ENCODE measurements at places on chromosomes 4 and X.

GRCh38 chr4:169345316-169345721 is 74.6 kb upstream of the SH3RF1 start:
- peak; percentile 5 for DNase-seq

- no peak for DNase-seq
These were observed 646 bp downstream of the ABCB7 start for GRCh38 chrX:75155447-75155826.

GRCh38 chr4:87216469-87216868 is 3.9 kb downstream of the KLHL8 start:
- no peak for DNase-seq

DNA sequence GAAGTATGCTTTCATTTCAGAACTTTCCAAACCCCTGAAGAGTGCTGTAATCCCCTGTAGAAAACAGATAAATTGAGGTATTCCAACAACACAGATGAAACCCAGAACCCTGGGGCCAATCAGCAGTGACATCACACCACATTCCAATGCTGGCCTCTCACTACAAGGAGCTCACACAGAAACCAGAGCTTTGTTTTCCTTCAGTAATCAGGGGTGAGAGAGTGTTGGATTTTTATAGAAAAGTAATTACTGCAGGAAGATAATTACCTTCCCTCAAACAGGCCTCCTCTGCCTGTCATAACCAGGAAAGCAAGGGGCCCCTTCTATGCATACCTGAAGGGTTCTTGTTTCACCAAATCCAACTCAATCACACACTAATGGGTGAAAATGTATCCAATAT is 246.2 kb downstream of the SCFD2 start:
- no peak for DNase-seq

GRCh38 chr4:95204267-95204844 is 344.4 kb downstream of the UNC5C start:
- no peak for DNase-seq

DNA sequence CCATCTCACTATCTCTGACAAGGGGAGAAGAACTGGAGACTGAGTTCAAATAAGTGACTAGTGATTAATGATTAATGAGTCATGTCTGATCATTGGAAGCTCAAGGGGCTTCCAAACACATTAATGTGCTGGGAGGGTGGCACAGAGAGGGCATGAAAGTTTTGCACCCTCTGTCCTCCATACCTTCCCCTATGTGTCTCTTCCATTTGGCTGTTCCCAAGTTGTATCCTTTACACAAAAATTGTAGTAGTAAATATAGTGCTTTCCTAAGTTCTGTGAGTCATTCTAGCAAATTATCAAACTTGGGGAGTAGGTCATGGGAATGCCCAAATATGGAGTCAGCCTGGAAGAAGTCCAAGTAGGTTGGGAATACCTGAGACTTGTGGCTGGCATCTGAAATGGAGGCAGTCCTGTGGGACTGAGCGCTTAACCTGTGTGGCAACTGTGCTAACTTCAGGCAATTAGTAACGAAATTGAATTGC is 4.1 kb upstream of the FAM200B start:
- DNase-seq = no peak

- no peak for DNase-seq
These were observed 98.0 kb downstream of the CLCN4 start for GRCh38 chrX:10254739-10255138.

- DNase-seq = no peak
These were observed 237.1 kb upstream of the NUDT6 start for GRCh38 chr4:123159479-123159878.

- DNase-seq = no peak
These were observed 96.3 kb downstream of the GEMIN8 start for GRCh38 chrX:13933352-13933751.

GRCh38 chr4:149980941-149981340 is 97.3 kb upstream of the DCLK2 start:
- DNase-seq = peak; percentile 3

DNA sequence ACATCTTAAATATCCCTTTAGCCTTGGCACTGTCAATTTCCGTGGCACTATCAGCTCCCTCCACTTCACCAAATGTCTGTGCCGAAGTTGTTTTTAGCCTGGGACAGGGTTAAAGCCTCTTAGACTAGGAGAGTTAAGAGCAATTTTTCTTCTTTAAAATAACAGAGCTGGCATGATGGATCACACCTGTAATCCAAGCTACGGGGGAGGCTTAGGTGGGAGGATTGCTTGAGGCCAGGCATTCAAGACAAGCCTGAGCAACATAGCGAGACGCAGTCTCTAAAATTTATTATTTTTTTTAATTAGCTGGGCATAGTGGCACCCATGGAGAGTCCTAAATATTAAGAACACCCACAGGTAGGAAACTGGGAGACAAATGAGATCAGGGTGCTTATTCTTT is 209.8 kb upstream of the MAGEB18 start:
- DNase-seq = no peak

GRCh38 chr4:101348367-101348827 is 1.1 kb upstream of the PPP3CA start:
- no peak for DNase-seq

GRCh38 chrX:72532366-72532765 is 40.3 kb downstream of the HDAC8 start:
- DNase-seq = no peak

- DNase-seq = no peak
These were observed 5.9 kb downstream of the SMIM43 start for GRCh38 chr4:121758925-121759568.

GRCh38 chr4:172980219-172980618 is 188.4 kb upstream of the GALNT7 start:
- DNase-seq = no peak

DNA sequence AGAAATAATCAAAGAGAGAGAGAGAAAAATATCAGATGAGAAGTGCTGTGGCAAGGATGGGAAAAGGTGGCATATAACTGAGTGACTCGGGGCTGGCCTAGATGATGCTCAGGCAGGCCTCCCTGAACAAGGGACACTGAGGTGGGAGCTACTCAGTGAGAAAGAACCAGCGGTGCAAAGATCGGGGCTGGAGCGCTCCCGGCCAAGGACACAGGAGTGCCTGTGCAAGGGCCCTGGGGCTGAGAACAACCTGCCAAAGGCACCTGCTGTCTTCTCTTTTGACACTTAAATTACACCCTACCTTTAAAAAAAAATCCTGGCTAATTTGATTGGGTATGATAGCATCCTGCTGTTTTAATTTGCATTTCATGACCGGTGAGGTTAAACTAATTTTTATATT is 77.7 kb upstream of the C4orf50 start:
- DNase-seq = no peak

DNA sequence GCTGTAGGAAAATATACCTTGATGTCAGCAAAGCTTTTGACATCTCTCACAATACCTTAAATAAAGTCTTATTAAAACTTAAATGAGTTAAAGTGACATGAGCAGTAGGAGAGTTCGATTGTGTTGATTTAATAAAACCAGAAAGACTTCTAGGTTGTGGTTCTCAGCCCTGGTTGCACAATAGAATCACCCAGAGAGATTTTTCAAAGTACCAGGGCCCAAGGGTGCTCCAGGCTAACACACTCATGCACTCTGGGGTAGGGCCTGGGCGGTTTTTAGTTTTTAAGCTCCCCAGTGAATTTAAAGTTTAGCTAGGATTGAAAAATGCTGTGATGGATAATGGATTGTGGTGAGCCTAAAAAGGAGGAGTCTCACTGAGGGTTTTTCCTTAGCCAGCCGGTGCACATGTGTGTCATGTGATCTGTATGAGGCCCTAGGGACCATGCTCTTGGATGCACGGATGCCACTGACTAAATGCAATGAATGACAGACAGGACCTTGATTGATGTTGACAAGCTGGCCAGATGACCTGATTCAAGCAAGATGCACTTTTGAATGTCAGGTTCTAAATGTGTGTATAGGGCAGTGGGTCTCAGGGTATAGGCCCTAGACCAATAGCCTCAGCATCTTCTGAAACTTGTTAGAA is 185.0 kb downstream of the PTTG2 start:
- no peak for DNase-seq

GRCh38 chr4:71241501-71242288 is 97.1 kb upstream of the SLC4A4 start:
- no peak for DNase-seq

DNA sequence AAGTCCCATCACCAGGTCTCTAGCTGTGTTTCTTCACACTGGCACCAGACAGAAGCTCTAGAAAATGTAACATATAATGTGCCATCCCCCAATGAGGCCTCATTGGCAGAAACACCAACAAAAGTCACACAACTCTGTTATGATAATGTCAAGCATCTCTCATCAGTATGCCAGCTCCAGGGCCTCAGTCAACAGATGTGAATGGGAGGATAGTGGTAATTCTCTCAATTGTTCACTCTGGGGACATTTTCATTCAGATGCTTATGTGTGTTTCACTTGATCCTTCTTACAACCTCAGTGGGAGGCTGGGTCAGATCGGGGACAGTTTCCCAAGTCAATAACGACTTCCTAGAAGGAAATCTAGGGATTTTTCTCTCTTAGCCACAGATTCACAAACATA is 57.5 kb upstream of the SCOC start:
- no peak for DNase-seq

Data from frontal cortex (tissue), 4 donors.